Stimulated activated CD4-positive, alpha-beta T cell treated with anti-CD3 and anti-CD28 coated beads, Interleukin-1b, Interleukin-23, amount 100 ng/mL, for 24 hours (primary cell): ENCODE measurements at places on chromosomes 16 and 17.

GRCh38 chr16:17748044-17748719 is 277.4 kb upstream of the XYLT1 start:
- DNase-seq: no peak

DNA sequence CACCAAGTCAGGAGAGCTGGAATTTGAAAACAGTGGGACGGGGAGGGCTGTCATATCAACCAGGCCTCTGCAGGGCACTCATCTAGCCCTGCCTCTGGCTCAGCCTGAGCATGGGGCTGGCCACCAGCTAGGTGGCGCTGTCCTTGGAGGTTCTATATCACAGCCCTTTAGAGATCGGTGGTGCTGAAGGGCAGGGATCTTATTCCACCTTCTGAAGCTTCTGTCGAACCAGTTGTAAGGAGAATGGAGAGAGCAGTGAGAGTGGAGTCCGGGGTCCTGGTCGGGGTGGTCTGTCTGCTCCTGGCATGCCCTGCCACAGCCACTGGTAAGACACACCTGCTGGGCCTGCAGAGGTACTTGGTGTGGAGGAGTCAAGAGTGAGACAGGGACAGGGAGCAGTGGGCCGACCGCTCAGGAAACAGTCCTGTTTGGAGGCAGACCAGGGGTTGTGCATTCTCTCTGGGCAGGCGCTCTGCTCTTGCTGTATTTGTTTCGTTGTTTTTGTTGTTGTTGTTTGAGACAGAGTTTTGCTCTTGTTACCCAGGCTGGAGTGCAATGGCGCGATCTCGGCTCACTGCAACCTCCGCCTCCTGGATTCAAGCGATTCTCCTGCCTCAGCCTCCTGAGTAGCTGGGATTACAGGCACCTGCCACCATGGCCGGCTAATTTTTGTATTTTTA is at the start of gene CES3:
Gene CES3, plus strand, starts transcription at position 202 of the 680 bp plus-strand sequence. Its CDS starts 42 bp downstream, at position 244.
- no peak for DNase-seq

DNA sequence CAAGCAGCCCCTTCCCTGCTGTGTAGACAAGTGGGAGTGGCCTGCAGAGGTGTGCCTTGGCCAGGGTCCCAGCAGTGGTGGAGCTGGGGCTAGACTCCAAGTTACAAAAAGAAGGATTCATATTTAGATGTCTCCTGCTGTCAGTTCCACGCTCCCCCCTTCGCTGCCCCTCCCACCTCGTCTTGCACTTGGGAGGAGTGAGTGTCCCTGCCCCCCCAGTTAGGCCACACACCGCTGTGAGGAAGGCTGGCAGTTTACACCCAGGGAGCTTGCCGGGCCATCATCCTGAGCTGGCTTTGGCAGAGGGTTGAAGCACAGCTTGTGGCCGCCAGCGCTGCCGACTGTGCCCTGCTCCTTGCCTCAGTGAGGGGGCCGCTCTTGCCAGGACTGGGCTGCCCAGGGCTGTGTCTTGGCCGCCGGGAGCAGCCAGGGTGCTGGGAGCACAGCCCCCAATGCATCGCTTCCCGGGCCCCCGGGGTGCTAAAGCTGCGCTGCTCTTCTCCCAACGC is 44.3 kb downstream of the ELAC2 start:
- no peak for DNase-seq

GRCh38 chr17:3956327-3956957 is 7.8 kb downstream of the ATP2A3 start:
- no peak for DNase-seq

DNA sequence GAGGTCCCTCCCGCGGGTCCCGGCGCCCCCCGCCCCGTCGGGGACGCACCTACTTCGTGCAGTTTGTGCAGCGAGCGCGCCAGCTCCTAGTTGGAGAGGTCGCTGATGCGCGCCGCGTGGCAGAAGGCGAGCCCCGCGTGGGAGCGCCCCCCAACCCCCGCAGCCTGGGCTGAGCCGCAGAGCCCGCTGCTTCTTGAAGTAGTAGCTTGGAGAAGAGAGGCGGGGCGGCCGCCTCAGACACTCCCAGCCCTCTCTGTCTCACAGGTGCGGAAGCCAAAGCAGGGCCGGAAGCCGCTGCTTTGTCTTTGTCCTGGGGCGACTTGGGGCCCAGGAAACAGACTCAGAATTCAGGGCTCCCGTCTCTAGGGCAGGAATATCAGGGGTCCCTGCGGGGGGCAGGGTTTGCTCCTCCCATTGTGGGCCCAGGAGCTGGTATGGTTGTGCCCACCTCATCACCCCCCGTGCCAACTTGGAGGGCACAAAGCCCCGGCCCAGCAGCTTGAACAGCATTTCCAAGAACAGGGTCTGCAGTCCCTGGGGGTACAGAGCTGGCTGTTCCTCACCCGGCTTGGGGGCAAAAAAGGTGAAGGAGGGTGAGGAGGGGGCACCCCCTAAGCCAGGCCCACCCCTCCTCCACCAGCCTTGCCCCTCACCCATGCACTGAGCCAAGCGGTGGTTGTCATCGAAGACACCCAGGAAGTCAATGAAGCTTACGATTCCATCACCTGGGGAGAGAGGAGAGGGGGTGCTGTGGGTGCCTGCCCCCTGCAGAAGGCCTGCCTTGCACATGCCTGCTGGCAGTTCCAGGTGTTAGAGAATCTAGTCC is 13.5 kb downstream of the SPATA32 start:
- DNase-seq: peak; percentile 60

- no peak for DNase-seq
Measured at GRCh38 chr17:27573971-27574525, 56.9 kb upstream of the LGALS9 start.

- no peak for DNase-seq
Measured at GRCh38 chr17:75390982-75391381, 14.5 kb downstream of the GRB2 start.

DNA sequence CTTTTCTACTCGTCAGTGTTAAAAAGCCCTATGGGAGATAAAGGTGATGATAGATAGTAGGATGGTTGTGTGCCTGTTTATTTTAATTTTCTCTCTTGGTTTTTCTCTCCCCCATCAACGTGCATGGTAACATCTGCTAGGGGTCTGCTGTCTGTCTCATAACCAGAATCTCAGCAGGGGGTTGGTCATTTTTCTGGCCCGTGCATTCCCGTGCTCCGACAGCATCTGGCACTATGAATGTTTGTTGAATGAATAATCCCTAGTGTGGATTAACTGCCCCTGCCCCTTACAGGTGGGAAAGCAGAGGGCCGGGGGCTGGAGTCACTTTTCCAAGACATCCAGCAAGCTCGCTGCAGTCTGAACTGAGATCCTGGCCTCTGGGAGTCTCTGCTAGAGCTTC is 6.3 kb downstream of the CA5A start:
- no peak for DNase-seq

DNA sequence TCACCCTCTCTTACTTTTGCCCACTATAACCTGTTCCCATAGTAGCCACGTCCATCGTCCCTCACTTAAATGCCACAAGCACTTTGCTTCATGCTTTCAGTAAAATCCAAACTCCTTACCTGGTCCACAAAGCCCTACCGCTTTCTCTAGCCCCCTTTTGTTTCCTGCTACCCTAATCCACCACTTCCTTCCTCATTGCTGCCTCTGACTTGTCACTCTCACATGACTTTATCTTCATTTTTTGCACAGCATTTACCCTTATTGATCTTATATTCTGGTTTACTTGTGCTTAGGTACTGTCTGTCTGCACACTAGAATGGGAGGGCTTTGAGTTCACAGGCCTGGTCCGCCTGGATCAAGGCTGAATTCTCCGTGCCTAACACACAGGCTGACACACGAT is 340.0 kb downstream of the XYLT1 start:
- DNase-seq: no peak

- no peak for DNase-seq
Measured at GRCh38 chr17:80878876-80879722, 112.5 kb upstream of the CHMP6 start.

DNA sequence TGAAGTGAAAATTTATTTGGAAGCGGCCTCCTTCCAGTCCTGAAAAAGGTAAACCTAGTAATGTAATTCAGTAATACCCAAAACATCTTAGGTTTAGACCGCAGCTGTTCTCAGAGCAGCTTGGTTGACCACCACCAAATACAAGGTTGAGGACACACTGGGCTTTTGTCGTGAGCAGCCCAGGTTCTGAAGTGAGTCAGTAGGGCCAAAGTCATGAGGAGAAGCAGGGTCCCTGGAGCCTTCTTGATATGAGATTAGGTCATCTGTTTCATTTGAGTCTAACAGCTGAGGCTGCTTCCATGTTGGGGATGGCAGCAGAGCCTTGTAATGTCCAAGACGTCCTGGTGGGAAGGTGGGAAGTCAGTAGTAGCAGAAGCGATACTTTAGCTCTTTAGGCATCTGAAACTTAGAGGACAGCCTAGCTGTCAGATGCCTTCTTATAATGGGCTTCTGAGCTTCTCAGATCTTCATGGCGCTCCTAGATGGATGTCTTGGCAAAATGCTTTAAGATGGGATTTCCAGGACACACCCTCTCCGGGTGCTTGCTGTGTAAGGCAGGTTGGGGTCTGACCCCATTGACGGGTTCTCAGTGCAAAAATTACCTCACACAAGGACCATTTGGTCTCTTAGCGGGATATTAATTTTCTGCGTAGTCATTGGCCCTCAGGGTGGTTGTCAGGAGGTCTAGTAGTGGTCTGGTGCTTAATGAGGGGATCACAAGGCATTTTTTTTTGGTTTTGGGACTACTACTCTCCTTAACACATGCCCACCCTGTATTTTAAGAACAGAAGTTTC is 2.4 kb downstream of the ALKBH5 start:
- DNase-seq: no peak

GRCh38 chr16:3123986-3124886 is 10.6 kb upstream of the ZNF213 start:
- peak; percentile 95 for DNase-seq

DNA sequence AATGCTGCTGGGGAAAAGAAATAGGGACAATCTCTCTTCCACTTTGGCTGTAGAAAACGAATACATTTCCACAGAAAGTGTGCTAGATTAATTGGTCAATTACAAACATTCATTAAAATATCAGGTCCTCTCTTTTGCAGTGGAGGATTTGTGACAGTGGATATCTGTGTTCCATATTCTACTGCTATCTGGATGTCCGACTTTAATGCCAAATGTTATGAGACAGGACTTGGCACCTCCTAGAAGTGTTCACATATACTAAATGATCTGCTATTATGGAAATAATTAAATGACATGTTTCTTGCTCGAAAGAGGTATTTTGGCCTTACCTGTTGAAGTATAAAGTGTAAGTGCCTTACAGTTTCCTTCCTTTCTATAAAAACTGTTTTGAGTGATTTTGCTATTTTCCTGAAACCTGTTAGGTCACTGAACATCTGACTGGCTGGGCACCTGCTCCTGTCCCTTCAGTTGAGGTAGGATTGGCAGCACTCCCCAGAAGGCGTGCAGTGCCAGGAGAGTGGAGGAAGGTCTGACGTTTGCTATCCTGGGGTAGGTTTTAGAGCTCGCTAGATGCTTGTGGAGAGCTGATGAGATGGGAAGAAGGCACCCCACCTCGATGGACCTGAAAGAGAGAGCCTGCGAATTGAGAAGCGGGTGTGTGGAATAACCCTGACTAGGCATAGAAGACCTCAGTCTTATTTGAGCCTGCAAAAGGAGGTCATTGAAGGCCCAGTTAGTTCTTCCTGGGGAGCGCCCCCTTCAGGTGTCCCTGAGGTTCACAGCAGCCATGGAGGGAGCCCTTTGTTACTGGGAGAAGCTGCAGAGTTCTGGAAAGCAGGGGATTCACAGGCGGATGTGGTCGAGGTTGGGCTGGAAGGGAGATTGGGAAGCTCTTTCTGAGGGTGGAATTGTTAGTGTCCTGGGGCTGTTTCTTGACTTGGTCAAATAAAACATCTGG is 159.4 kb upstream of the ZNF267 start:
- no peak for DNase-seq

DNA sequence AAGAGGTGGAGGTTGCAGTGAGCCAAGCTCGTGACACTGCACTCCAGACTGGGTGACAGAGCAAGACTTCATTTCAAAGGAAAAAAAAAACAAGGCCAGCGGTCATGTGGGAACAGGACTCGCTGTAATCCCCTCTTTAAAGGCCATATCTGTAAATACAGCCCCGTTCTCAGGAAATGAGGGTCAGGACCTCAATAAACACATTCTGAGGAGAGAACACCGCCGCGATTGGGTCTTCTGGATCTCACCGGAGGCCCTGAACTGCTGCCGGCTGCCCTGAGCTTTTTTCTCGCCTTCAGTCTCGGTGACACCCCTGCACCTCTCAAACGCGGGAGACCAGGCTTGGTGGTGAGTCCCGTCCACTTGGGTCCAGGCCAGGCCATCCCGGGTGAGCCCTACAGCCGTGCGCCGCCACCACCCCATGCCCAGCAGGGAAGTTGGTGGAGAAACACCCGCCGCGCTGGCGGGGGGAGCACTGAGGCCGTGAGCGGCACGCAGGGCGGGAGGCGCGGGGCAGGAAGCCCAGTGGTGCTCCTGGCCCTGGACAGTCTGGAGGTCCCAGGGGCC is 28.4 kb downstream of the SLC25A10 start:
- no peak for DNase-seq

DNA sequence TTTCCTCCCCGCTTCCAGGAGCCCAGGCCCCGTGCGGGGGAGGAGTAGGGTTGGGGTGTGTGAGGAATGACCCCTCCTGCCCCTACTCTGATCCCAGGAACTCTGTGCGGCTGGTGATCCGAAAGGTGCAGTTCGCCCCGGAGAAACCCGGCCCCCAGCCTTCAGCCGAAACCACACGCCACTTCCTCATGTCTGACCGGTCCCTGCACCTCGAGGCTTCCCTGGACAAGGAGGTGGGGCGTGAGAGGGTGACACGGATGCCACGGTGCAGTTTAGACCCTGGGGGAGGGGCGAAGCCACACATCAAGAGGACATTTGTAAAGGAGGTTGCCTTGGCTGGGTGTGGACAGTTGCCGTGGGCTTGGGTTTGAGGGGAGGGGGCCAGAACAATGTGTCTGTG is 7.4 kb downstream of the ARRB2 start:
- DNase-seq: no peak

DNA sequence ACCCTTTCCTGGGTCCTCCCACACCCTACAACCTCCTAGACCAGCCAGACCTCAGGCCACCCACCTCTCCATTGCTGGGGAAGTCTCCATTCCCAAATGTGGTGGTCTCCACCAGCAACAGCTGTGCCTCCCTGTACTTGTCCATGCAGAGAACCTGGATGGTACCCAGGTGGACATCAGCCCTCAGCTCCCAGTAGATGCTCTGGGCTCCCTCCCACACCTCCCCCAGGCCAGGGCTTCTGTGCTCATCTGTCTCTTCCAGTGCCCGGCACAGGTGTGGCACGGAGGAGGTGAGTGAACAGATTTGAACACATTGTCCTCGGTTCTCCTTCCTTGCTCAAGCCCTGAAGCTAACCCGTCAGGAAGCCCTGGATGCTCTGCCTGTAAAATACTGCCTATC is 34.6 kb downstream of the LGALS9 start:
- DNase-seq: no peak

DNA sequence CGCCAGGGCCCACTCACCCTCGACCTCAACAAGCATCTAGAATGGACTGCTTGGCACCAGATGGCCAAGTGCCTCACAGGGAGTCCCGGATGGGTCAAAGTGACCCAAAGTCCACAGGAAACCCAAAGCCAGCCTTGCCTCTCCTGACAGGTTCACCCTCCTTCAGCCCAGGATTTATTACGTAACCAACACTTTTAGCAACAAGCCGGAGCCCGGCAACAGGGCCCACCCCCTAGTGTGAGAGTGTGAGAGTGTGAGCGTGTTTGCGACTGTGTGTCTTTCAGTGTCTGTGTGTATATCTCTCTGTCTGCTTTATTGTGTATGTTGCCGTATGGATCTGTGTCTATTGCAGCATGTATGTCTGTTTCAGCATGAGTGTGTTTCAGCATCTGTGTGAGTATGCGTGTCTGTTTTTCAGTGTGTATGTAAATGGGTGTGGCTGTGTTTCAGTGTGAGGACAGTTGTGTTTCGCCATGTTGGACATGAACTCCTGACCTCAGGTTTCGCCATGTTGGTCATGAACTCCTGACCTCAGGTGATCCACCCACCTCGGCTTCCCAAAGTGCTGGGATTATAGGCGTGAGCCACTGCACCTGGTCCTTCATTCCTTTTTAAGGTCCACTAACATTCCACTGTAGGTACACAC is 13.7 kb upstream of the PEMT start:
- no peak for DNase-seq
